Stimulated activated CD8-positive, alpha-beta memory T cell treated with anti-CD3 and anti-CD28 coated beads, Interleukin-4, amount 100 ng/mL, for 1 hour (primary cell): ENCODE measurements at places on chromosomes 2 and 18.

GRCh38 chr2:101190747-101191516, 39.8 kb upstream of the TBC1D8 start:
- no peak for DNase-seq

DNA sequence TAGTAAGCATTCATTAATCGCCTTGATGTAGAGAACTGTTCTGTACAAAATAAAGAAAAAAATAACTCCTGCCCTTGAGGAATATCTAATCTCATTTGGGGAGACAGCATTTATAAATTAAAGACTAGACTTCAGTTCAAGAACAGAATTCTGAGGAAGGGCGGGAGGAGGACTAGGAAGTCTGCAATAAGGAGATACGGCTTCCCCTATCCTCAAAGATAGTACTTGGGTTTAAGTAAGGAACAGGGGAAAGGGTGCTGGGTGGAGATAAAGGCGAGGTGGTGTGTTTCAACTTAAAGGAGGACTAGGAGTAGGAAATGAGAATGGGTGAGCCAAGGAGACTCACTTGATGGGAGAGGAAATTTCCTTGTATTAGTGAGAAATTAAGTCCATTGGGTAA, 121.9 kb upstream of the MSTN start:
- no peak for DNase-seq

DNA sequence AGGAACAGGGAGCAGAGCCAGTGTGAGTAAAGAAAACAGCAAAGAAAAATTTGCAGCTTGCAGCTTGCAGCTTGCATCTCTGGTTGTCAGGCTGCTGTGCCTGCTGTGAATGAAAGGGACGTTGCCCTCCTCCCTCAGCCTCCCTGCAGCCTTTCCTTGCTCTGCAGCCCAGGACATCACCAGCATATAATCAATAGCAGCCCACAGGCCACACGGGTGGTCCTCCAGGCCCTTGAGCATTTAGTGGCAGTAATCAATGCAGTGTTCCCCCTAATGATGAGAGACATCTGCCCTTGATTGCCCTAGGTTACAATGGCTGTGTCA, 122.2 kb upstream of the TACR1 start:
- DNase-seq, result no peak

DNA sequence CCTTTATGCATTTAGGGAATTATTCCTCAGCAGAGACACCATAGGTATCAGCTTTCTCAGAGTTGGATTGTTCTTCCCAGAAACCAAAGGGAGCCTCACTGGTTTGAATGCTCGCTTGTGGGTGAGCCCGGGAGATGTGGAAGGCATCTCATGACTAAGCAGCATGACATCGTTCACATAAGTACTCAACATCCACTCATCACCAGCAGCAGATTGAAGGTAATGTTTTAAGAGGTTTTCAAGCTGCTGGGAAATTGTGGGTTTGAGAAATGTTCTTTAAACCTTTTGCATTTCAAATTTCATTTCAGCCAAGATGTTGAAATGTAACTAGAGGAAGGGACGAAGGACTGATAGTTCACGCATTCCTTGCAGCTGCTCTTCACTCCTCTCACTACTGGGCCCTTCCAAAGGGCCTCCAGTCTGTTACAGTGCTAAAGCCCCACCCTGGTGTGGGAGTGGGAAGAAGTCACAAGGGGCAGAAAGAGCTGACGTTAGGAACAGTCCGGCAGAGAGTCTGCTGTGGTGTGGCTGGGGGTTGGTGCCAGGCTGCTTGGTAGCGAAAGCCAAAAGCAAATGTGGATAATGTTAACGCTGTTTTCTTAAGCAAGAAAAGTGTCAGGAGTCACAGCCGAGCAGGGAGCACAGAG, 324.5 kb upstream of the EPHA4 start:
- DNase-seq, result no peak
